ENCODE measurements at places on chromosomes 3 and 15.

DNA sequence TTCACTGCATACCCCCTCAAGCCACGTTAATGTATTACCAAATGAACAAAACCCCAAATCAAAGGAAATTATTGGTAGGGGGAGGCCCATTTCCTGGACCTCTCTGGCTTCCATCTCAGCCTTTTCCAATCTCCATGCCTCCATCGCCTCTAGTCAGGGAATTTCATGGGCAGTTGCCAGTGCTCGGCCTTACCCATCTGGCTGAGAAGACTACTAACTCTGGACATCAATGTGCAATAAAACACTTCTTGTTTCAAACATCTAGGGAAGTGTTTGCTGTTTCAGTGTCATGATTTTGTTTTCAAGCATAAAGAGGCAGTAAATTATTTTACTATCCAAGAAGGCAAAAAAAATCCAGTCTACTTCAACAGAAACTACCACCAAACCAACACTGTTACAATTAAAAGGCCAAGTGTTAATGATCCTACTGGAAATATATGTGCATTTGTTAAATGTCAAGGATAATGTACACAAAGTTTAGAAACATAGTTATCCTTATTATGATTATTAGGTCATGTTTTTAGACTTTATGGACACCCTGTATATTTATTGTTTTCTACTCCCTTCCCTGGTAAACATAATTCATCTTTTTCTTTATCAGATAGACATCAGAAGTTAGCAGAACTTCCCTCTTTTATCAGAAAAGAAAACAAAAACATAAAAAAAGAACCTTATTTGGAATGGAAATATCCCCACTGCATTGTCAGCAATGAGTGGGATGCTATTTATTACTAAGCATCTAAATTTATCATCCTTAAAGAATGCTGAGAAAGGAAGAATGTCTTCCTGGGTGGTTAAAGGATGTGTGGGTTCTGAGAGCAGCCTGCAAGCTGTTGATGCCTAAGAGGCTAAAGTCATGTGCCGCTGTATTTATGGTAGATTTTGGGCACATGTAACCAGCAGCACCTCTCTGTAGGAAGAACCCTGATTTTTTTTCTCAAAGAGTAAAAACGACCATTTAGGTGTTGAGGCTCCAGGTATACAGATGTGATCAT, 15.2 kb downstream of the LDHAL6B start:
- DNase-seq: no peak

DNA sequence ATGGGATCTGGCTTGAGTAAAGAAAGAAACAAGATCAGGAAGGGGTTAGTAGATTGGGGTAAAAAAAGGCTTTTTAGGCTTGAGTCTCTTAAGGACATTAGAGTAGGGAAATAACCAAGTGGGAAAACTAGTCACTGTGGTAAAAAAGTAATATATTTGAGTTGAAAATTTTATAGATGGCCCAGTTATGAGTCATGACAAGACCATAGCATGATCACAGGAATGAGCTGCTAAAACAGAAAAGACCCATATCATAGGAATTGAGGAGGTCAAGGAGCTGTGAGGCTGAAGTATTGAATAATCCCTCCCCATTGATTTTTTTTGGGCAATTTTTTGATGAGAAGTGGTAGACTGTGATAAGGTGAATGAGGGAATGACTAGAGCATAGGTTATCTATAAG, 69.2 kb upstream of the TBC1D5 start:
- DNase-seq: no peak

DNA sequence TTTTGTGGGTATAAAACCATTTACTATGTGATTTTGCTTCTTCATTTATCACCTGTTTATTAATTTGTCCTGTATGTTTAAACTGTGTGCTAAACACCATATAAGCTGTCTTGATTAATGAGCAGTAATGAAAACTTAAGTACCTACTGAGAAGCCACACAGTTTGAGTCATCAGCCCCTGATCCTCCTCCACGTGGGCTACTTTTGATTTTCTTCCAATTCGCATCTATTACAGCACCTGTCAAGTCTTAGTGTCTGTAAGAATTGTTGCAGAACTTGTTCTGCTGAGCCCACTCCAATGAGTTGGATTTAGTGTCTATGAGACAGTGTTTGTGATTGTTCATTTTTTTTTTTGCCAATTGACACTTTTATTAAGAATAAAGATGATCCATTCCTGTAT, 16.8 kb downstream of the EPHA6 start:
- DNase-seq: no peak

GRCh38 chr15:66706225-66706732, 4.2 kb downstream of the SMAD6 start:
- no peak for DNase-seq

DNA sequence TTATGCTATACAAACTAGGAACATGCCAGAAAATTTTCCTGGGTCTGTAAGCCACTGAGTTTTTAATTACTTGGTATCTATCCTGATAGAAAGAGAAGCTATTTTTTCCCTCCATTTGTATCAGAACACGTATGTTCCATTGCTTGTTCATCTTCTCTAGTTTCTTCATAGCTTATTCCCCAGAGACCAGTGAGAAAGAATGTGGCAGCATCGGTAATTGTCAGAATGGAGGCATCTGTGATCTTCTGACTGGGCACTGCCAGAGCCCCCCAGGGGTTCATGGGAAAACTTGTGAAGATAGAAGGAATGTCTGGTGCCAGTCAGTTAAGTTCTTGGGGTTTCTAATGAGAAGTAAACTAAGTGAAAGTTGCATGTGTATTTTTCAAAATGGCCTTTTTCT, 720.2 kb upstream of the GOLIM4 start:
- no peak for DNase-seq

DNA sequence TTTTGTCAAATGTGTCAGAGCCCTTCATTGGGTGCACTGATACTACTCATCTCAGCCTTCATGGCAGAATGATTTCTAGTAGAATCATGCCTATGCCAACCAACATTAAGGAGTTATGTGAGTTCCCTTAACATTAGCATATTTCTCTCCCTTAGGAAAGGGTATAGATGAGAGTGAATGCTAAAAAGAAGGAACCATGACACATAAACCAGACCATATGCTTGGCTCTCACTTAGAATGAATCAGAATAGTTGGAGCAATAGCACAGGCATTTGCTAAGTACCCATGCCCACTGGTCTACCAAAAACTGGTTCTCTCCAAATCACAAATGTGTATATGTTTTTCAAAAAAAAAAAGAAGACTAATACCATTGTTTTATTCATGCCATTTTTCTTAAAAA, 51.1 kb downstream of the STRIT1 start:
- no peak for DNase-seq

DNA sequence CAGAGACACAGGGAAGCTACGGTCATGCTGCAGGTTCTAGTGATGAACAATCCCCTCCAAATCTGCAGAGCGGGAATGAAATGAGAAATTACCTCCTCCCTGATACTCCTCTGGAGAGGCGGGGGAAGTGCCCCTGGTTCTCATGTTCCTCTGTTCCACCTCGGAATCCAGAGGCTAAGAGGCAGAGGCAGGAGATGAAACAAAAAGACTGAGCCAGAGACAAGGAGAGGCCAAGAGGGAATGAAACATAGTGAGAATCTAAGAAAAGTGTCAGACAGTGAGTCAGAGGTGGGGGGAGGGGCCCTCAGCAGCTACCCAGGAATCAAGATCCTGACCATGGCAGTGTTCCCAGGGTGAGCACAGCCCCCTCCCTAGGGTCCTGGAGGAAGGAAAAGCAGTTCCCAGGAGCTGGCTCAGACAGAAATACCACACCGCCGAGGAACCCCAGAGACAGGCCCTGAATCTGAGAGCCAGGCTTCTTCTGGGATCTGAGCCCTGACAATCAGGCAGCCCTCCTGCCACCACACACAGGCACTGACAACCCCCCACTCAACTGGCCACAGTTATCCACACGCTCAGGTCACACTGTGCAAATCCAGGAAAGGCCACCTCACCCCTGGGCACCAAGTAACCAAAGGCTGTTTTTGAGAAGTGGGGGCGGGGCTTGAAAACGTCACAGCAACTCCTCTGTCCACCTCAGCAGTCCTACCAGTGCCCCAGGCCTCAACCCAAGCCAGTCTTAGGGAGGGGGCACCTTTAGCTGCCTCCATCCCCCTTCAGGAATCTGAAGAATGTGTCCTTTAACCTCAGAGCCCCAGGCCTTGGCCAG, 2.4 kb downstream of the CSRNP1 start:
- DNase-seq: peak; percentile 53
